ENCODE measurements at places on chromosomes 3 and 15.

- no peak for DNase-seq
Observed at GRCh38 chr15:100722551-100723314, 120.3 kb downstream of the ASB7 start.

DNA sequence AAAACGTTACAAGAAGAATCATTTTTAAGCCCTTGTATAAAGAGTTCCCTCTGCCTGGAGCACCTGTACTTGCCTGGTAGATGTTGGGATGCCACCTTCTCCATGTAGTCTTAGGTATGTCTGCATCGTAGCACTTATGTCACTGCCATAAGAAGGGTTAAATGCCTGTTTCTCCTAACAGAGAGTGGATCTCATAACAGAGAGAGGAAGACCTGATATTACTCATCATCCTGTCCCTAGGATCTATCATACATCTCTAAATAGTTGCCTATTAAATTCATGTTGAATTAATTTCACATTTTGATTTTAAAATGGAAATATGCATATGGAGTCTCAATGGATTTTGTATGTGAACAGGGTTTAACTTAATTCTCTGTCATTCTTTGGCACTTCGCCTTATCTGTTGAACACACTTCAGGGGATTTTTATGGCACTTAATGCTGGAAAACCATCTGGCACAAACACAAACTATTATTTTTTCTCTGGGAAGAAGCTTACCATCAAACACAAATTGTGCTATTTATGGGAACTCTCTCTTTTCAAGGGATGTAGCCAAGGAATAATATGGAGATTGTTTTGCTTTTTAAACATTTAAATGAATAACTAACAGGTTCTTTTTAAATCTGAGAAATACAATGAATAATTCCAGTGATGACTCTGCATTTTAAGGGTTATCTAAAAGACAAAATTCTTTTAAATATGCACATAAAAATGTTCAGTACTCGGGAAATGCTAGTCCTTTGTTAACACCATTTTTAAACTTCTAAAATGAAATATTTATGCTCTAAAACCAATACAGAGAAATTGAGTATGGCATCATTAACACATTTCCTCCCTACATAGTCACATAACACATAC is 230.7 kb downstream of the ZNF385D start:
- DNase-seq: no peak

DNA sequence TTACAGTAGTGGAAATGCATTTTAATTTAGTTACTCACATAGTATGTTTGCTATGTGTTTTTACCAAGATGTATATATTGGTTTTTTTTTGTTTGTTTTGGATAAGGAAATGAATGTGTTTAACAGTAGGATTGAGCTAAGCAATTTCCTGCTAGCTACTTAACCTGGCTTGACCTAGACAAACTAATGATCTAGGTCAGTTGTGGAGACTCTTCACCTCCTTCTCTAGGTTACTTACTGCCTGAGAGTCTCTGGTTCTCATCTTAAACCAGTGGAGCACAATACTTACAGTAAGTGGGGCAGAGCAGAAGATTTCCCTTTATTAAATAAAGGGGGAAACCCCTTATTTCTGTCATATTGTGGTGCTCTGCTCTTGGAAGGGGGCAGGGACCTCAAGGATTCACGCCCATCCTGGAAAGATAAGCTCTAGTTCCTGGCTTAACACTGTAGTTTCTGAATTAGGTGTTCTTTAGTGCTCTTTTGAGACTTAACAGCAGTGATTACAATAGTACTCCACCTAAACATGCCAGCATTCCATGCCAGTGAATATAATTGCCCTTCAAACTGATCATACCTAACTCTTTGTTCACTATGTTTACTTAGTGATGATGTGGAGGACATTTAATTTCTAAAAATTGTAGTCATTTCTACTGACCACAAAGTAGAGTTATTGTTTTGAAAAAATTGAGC is 79.9 kb downstream of the UBP1 start:
- DNase-seq: no peak

DNA sequence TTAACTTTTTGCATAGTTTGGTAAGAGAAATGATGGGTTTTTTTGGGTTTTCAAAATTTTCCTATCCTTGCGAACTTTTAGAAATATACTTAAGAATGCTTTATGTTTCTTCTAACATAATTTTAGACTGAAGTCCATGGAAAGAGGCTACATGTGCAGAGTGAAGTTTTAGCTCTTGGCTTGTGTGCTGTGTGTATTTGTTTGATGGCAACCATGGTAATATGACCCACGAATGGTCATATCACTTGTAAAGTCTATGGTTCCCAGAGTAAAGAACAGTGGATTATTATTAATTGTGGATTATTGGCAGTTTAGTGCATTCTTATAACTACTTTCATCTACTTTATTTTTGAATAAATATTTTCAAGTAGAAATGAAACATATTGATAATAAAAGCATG is 124.0 kb upstream of the GOLGA6L4 start:
- DNase-seq: no peak

GRCh38 chr3:110027446-110028080 is 690.2 kb upstream of the DPPA4 start:
- DNase-seq: no peak

- DNase-seq: no peak
Observed at GRCh38 chr15:94704946-94705345, 473.6 kb downstream of the MCTP2 start.

GRCh38 chr15:45118996-45119395 is 4.9 kb downstream of the DUOXA2 start:
- no peak for DNase-seq

- DNase-seq: no peak
Observed at GRCh38 chr3:66402596-66403290, 98.1 kb downstream of the LRIG1 start.

DNA sequence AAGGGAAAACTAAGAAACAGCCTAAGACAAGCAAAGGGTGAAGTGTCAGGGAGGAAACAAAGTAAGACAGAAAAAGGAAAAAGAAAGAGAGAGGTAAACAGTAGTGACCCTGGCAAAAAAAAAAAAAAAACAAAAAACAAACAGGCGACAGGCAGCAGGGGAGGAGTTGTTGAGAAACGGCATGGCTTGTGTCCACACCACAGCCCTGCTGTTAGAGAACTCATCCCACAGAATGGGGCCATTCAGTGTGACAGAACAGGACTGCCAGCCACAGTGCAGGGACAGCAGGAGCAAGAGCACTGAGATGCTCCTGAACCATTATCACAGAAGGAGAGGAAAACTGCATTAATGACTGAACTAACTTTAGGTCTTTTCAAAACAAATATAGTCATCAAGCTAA is 29.7 kb downstream of the MECOM start:
- DNase-seq: no peak

DNA sequence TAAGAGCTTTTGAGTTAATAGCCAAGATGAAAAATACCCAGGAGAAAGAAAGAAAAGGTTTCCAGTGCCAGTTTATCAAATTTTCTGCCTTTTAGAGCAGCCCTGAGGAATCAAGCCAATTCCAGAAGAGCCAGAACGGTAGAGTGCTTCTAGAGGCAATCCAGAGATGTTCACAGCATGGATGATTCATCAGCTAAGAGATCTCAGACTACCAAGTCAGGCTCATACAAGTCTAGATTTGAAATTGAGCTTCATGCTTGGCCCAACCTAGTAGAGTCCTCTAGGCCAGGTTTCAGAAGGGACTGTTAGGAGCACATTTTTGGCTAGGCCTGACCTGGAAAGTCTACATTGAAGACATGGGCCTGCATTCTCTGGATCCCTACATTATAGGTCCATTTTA is 15.5 kb downstream of the WDR48 start:
- DNase-seq: no peak

- DNase-seq: no peak
Observed at GRCh38 chr3:2937055-2937454, 173.1 kb downstream of the IL5RA start.

DNA sequence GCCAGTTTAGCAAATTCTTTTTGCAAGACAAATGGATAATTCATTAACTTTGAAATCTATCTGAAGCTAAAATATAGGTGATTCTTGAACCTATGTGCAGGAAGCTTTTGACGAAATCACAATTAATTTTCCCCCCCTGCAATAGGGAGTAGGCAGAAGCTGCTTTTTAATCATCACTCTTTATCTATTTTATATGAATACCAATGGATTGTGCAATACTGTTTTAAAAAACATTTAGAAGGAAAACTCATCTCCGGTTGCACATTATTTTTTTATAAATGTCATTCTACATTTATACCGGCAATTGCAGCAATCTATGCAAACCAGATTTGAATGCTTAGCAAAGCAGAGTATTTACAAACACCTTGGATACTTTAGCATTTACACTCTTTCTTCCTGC is 121.1 kb upstream of the TMCO5A start:
- no peak for DNase-seq

GRCh38 chr3:47692158-47692557 is 89.5 kb downstream of the SMARCC1 start:
- no peak for DNase-seq

DNA sequence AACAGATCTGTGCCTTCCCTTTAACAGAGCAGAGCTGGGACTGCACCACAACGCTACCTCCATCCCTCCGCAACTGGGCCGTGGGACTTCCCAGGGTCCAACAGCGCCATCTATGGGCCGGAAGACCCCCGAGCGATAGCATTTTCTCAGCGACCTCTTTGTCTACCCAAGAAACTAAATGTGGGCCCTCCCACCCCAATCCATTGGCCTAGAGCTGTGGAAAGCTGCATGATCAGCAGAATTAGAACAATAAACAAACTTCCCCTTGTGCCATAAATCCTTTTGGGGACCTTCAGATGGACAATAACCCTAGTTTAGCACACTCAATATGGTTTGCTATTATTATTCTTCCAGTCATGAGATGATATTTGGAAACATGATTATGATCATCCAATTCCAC is 74.8 kb upstream of the NTRK3 start:
- DNase-seq: no peak

Data from T-helper 2 cell (primary cell).